ENCODE measurements at places on chromosomes 2 and 18. TPM values are rescaled to one million over a fixed set of nuclear protein-coding genes. Genes with fewer than 3 reads are reported as not detected.

DNA sequence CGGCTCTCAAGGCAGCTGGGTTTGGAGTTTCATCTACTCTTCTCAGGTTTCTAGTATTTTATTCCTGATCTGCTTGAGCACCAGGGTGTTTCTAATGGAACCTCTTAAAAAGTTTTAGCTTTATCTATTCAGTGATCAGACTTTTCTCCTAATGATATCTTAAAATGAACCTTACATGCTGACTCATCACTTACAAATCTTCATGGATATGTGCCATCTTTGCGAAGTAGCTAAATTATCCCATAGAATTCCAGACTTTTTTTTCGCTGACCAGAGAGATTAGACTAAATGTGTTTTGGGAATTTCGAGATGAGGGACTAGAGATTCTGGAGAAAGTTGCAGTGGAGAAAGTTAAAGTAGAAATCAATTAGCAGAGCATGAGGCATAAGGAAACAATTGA, 401.0 kb downstream of the GRB14 start:
- DNase-seq, result no peak

The PAIP2B gene
- total RNA-seq, result 0.34 TPM

DNA sequence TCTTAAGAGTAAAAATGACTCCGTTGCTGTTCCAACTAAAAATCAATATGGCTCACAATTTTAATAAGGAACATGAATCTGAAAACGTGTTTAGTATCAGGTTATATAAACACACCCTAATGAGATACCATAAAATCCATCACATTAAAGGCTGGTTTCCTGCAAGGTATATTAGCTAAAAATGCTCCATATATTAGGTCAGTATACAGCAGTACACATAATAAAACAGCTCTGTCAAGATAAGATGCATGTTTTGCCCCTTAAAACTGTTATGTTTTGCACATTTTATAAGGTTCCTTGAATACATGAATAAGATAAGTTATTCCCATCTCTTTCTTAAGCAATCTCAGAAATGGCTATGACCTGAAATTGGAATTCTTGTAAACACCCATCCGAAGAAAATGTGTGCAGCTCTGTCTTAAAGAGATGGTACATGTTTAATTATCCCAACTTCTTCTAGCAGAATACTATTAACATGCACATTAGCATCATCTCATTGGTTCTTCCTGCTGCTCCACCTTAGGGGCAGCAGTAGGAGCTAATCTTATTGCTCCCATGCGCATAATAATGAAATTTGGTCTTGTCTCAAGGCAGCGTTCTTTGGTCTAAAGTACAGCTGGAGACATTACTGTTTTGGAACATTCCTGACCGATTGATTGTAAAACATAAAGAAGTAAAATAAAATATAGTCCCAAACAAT, 836.1 kb upstream of the FANCL start:
- DNase-seq, result no peak

DNA sequence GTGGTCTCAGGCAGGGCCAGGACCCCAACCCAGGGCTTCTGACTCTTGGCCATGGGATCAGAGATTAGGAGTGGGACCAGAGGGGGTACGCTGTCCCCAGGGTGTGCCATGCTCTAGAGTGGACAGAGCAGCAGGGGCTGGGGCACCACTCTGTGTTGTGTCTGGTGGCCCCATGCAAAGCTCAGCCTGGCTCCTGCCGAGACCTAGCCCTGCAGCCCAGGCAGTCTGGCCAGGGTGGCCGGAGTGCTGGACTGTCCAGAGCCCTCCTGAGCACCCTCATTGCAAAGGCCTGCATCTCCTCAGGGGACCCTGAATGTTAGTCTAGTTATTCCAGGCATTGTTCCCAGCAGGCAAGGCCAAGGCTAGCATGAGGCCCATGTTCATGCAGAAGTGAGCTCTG, 162.3 kb downstream of the TNS1 start:
- no peak for DNase-seq

The NEB gene
- total RNA-seq, result 0.03 TPM

- DNase-seq, result no peak
Measured at GRCh38 chr2:123687064-123687463, 338.0 kb upstream of the CNTNAP5 start.

DNA sequence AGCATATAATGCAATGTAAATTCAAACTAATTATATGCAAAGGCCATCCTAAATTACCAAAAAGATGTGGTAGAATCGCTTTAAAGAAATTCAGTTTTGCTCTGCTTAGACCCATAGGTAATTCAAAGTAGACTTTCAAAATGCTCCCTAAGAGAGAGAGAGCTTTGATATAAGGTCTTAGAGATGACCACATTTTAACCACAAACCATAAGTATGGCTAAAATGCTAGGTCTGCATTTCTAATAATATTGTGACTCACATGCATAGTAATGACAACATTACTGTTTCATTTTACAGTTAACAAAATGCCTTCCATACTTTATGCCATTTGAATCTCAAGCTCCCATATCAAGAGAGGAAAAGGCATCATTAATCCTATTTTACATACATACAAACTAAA, 144.5 kb downstream of the RAD51AP2 start:
- DNase-seq, result no peak

- DNase-seq, result no peak
Measured at GRCh38 chr18:74589811-74590210, 7.9 kb upstream of the ZNF407 start.

- DNase-seq, result no peak
Measured at GRCh38 chr18:23412351-23412964, 40.6 kb upstream of the RIOK3 start.

- DNase-seq, result no peak
Measured at GRCh38 chr2:70516596-70516995, 37.0 kb downstream of the TGFA start.

The TEX44 gene
- total RNA-seq, result not detected

- DNase-seq, result no peak
Measured at GRCh38 chr2:184646593-184646992, 48.3 kb downstream of the ZNF804A start.

- no peak for DNase-seq
Measured at GRCh38 chr18:77153404-77153803, 20.8 kb upstream of the MBP start.

GRCh38 chr18:9321017-9321452, 13.5 kb upstream of the TWSG1 start:
- no peak for DNase-seq

- no peak for DNase-seq
Measured at GRCh38 chr2:223729781-223730180, 107.6 kb downstream of the AP1S3 start.

The IL36B gene
- total RNA-seq, result not detected

The GAL3ST2 gene
- total RNA-seq, result not detected

DNA sequence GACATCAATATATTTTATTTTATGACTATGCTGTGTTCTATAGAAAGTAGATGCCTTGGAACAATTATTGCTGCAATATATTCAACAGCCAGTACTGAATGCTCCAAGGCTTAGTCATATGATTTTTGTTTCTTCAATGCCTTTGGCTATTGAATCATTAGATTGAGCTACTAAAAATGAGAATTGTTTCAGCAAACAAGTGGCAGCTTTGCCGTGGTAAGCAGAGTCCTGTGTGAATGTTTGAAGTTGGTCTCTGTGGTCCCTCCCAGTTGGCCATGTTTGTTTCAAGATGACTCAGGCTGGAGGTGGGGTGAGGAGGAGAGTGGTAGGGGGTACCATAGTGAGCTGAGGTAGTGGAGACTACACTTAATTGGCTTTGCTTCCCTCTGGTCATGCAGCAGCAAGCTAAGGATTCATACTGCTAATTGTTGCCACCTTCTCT, 198.6 kb upstream of the EPAS1 start:
- peak; percentile 81 for DNase-seq

- DNase-seq, result peak; percentile 52
Measured at GRCh38 chr18:50879302-50880118, 592 bp downstream of the ME2 start.

The SLC1A4 gene
- 16.7 TPM for total RNA-seq

The CLEC4F gene
- total RNA-seq, result not detected

- DNase-seq, result no peak
Measured at GRCh38 chr2:212732860-212733259, 194.3 kb upstream of the ERBB4 start.

The ASAP2 gene
- 12.9 TPM for total RNA-seq

GRCh38 chr2:126846241-126846640, 52.4 kb upstream of the TEX51 start:
- DNase-seq, result no peak

DNA sequence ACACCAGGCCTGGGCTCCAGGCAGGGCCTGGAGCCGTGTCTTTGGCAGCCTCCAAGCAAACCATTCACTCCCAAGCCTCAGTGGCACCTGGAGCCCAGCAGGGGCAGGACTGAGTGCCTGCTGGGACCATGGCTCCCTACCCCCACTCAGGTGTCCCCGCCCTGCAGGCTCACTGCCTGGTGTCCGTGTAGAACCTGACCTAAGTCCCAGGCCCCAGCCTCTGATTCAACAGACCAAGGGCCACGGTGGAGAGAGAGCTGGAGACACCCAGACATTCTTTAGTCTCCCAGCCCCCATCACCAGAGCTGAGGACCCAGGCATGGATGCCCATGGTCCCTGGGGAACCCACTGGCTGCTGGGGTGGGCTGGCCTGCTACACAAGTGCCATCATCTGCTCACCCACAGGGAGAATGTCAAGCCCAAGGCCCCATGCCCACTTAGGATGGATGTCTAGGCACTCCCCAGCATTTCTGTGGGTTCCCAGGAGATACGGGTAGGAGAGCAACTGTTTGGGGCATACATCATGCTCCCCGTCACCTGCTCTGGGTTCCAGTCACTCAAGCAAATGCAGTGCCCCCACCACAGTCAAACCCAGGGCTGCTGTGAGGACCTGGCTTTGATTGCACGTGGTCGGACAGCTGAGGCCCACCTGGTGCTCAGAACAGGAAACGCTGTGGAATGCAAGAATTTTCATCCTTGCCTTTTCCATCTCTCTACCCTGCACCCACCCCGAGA, 42.9 kb upstream of the ATG16L1 start:
- DNase-seq, result peak; percentile 66

DNA sequence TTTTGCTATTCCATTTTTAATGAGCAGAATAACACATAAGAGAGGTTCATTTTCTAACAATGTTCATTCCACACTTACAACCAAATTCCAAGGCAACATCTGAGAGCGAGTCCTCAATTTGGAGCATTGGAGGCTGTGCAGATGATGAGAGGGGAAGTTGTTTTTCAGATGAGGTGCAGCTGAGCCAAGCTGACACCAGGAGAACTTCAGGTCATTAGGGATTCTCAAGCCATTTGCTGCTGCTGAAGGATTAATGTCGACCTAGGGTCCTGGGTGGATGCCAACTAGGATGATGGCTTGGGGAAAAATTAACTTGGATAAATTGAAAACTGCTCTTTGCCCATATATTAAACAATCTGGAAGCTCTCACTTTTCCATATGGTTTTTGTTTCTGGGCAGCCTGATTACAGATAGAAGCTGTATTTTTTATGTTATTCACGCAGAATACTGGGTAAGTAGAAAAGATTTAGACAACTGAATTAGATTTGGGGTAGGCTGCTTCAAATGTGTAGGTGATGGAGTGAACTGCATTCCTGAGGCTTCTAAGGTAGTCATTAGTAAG, 206.4 kb upstream of the SLC39A10 start:
- no peak for DNase-seq

The ARMC9 gene
- total RNA-seq, result 15.2 TPM

The PLCL1 gene
- total RNA-seq, result not detected
